Activated T-helper 1 cell treated with Interleukin-2 at 50 U/mL for 16 hours (primary cell): ENCODE measurements at places on chromosomes 3 and 15.

DNA sequence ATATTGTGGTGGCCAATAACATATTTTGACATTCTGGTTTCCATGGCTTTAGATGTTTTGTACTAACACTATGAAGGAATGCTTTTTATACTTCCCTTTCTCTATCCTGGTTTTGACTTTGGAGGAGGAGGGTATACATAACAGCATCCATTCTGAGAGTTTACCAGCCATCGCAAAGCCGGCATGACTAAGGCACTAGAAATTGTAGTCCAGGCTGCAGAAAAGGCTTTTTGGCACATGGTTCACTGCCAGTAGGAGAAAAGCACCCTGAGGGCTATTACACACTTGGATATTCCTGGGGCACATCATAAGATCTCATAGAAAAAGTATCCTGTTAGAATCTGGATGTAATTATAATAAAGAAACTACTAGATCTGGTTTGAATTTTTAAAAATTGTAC, 101.8 kb downstream of the STT3B start:
- no peak for DNase-seq

DNA sequence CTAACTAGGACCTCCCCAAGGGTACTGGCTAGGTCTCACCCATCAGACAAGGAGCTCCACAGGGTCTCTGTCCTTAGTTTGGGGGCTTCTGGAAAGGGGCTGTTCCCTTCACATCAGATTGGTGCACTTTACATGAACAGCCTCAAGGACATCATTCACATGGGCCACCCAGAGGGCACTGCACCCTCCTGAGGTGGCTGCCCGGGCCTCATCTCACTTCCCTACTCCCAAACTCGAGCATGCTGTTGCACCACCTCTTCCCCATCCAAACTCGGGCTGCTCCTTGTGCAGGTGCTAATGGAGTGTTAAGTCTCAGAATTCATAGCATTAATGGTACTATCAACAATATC, 48.1 kb downstream of the RAB11A start:
- DNase-seq, result no peak

- DNase-seq, result no peak
Measured at GRCh38 chr3:123568875-123569274, 16.0 kb downstream of the HACD2 start.

GRCh38 chr3:29427266-29428103, 146.6 kb downstream of the RBMS3 start:
- no peak for DNase-seq

DNA sequence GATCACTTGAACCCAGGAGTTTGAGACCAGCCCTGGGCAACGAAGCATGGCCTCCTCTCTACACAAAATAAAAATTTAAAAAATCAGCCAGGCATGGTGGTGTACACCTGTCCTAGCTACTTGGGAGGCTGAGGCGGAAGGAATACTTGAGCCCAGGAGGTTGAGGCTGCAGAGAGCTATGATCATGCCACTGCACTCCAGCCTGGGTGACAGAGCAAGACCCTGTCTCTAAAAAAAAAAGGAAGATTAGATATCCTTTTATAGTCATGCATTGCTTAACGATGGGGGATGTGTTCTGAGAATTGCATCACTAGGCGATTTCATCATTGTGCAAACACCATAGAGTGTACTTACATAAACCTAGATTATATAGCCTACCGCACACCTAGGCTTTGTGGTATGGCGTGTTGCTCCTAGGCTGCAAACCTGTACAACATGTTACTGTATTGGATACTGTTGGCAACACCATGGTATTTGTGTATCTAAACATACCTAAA, 12.6 kb downstream of the ALAS1 start:
- DNase-seq, result no peak

DNA sequence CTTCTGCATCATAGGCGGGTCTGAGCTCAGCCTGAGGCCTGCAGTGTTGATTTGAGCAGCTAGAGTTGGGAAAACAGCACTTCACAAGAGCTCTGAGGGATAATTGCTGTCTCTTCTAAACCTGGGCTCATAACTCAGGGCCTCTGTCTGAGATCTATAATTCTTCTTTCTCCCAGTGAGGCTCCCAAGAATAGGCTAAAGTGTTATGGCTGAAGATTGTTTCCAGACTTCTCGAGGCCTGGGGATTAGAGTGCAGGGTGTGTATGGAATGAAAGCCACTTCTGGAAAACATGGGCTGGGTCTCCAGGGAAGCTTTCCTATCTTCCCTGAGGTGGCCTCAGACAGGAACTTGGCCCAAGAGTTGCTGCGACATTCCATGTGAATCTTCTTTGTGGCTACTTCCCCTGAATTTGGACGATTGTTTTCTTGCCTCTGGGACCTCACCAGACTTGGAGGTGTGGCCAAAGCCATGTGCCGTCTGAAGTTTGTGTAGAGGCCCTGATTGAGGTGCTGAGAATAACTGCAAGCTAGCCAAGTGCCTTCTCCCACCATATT, 26.5 kb downstream of the MTMR14 start:
- no peak for DNase-seq

DNA sequence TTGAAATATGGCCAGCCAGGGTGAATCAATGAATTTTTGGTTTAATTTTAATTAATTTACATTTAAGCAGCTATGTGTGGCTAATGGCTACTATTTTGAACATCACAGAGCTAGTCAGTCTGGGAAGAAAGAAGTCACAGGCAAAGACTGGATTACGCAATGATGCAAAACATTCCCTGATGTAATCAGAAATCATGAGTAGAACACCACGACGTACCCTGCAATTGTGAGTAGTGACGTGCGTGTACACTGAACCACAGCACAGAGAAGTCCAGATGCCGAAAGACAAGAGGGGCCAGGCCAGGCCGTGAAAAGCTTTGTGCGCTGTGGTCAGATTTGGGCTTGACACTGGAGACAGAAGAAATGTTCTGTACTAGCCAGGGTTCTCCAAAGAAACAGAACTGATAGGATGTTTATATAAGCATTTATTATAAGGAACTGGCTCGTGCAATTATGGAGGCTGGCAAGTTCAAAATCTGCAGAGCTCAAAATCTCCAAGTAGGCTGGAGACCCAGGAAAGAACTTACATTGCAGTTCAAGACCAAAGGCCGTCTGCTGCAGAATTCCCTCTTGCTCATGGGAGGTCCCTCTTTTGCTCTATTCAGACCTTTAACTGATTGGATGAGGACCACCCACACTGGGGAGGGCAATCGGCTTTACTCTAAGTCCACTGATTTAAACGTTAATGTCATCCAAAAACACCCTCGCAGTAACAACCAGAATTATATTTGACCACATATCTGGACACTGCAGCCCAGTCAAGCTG, 44.6 kb downstream of the SH3BP5 start:
- no peak for DNase-seq
